OCI-LY7 (cell line): ENCODE measurements at places on chromosomes 4 and X.
A peak's percentile ranks its signal among the peaks of the same experiment; 100 is the strongest.

GRCh38 chr4:37471971-37472370 is 214.2 kb downstream of the RELL1 start:
- no peak for DNase-seq

GRCh38 chr4:128709268-128709667 is 100.2 kb upstream of the JADE1 start:
- DNase-seq, result peak; percentile 45

DNA sequence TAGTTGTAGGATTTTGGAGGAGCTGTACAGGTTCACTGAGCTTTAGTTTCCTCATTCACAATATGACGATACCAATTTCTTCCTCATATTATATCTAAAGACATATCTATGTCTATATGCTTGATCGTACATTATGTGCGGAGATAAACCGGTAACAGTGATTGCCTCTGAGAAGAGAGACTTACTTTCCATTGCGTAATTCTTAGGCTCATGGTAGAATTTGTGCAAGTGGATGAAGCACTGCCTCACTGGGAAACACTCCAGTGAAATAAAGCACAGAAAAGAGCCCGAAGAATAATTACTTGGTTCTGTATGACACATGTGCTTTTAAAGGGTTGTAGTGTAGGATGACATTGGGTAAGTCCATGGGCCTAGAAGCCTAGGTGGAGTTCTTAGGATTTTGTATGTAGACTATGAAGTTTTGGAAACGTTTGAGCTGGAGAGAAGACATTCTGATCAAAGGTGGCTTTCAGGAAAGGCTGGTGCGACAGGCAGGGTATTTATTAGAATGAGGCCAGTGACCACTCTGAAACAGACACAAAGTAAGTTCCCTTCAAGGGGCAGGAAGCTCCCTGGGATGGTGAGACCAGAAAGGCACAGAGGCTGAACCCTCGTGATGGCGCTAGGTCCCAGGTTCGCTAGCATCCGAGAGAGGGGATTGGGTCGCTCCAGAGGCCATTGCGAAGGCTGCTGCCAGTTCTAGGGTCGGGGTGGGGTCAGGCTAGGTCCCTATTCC is 649 bp upstream of the VBP1 start:
- no peak for DNase-seq

DNA sequence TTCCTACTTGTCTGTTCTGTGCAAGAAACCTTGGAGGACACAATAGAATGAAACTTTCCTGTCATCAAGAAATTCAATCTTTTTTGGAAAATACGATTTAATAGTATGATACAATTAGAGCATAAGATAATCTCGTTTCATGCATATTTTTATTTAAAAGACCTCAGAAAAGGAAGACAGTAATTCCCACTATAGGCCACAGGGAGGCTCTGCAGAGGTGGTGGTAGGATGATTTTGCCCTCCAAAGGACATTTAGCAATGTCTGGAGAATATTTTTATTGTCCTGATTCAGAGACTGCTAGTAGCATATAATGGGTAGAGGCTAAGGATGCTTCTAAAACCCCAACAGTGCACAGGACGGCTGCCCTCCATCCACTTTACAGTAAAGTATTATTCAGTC is 68.7 kb downstream of the PAK3 start:
- DNase-seq, result peak; percentile 0

DNA sequence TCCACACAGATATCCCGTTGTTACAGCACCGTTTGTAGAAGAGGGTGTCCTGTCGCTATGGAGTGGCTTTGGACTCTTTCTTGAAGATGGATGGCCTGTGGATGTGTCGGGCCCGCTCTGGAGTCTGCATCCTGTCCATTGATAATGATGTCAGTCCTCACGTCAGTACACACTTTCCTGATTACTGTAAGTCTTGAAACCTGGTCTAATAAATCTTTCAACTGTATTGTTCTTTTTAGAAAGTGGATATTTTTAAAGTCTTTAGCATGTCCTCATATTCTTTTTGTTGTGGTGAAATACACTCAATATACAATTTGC is 14.9 kb downstream of the MSANTD1 start:
- no peak for DNase-seq

DNA sequence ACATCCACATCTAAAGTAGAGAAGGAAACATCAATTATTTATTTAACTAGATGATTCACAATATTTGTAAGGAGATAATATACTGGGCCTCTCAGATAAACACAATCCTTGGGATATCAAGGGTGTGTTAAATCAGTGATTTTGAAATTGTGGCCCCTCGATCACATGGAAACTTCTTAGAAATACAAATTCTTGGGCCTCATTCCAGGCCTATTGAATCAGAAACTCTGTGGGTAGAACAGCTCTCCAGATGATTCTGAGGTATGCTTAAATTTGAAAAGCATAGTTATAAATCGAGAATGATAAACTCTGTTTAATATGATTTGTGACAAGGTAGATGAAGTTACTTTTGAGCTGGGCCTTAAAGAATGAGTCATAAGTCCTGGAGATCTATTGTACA is 64.3 kb upstream of the GPR174 start:
- no peak for DNase-seq

- no peak for DNase-seq
These were observed 37.1 kb downstream of the SPANXN2 start for GRCh38 chrX:143683486-143683885.

- DNase-seq, result no peak
These were observed 342.5 kb upstream of the NOCT start for GRCh38 chr4:138673053-138673452.

DNA sequence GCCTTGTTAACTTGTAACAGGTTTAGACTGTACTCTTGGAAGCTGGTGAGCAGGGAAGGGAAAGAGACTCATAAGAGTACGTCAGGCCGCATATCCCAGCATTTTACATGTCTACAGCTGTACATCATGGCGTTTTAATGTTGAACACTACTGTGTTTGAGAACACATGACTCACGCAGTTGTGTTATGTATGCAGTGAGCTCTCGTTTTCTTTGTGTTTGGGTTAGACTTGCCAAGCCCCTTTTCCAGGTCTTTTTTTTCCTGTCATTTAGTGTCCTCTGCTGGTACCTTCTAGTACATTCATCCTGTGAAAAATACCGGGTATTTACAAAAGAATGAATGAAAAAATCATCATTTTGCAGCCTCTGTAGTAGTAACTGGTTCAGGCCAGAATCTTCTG is 35.3 kb downstream of the SMS start:
- DNase-seq, result no peak

GRCh38 chr4:54497947-54498346 is 159.8 kb upstream of the KIT start:
- no peak for DNase-seq

DNA sequence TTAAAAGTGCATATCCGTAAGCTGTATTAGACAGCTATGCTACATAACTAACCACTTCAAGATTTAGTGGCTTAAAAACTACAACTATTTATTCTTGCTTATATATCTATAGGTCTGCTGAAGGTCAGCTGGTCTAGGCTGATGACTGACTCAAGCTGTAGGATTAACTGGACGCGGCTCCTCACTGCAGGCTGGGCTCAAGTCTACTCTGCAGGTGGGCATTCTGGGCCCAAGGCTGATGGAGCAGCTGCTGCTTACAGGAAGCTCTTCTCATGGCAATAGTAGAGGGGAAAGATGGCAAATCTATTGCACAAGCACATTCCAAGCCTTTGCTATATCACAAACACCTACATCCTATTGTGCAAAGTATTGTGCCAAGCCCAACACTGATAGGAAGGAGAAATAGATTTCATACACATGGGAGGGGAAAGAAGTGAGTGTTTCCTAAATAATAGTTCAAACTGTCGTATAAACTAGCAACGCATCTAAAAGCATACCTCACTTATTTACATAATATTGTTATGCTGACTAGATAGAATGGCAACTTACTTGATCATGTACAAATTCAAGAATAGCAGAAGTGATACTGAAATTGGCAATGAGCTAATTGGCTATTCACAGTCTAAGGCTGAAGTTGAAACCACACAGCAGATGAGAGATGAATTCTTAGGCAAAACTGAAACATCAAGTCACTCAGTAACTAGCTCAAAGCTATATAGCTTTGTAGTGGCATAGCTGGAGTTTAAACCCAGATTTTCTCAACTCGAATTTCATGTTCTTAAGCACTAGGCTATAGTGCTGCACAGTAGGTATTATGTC is 263.8 kb downstream of the NKX6-1 start:
- no peak for DNase-seq

DNA sequence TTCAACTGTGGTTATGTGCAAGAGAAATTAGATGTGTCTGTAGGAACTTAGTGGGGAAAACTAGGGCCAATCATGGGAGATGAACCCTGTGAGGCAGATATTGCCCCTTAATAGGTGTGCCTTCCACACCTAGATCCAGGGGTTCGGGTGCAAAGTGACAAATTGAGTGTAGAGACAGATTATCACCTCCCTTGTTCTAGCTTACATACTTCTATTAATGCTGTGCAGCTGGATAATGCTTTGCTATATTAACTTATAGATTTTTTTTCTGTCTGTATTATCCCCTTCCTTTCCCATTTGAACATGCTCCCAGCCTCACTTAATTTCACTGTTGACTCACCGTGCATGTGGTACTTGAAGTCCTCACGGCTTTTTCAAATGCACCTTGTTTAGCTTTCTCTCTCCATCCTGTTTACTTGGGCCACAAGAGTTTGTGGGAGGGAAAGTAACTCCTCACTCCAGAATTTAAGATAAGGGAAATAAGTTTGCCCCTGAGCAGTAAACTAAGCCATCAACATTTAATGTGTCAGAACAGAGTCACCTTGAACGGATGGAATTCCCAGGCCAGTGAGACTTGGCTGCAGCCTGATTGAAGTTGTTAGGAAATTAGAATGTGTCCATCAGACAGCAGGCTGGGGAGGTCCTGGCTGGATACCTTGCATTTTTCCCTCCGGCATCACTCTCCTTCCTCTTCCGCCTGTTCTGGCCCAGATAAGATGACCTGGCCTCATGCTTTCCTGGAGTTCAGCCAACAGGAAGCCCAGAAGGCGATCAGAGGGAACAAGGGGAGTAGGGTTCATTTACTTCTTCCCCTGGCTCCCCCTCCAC is 478.4 kb downstream of the BCOR start:
- no peak for DNase-seq
